ENCODE measurements at places on chromosomes 7 and 10.

DNA sequence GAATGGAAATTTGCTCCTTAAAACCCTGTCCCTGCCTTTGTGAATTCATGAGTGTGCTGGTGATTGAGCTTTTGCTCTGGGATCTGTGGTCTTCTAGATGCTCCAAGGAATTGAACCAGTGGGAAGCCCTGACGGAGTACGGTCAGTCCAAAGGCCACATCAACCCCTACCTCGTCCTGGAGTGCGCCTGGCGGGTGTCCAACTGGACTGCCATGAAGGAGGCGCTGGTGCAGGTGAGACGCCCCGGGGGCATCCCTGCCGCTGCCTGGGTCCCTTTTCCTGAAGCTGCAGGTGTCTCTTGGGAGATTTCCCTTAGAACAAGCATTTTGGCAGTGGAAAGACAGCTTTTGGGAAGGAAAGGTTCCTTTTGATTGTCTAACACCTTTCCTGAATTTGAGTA lies 100.3 kb downstream of the TRRAP start:
- no peak for DNase-seq

GRCh38 chr10:32139223-32140073 lies 83.2 kb upstream of the KIF5B start:
- DNase-seq: no peak

DNA sequence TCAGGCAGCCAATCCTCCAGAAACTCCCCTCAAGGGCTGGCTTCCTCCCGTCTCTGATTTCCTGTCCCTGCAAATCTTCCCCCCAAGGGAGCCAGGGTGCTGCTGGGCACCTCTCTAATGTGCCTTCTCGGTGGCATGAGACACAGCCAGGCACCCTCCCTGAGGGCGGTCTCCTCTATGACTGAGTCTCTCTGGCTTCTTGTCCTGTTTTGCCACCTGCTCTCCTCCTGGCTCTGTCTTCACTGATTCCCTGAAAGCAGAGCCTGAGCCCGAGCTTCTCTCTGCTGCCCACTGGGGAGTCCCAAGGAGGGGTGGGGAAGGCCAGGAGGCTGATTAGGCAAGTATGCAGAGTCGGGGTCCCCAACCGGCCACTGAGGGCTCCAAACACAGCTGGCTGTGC lies 60.4 kb upstream of the INSIG1 start:
- DNase-seq: no peak

DNA sequence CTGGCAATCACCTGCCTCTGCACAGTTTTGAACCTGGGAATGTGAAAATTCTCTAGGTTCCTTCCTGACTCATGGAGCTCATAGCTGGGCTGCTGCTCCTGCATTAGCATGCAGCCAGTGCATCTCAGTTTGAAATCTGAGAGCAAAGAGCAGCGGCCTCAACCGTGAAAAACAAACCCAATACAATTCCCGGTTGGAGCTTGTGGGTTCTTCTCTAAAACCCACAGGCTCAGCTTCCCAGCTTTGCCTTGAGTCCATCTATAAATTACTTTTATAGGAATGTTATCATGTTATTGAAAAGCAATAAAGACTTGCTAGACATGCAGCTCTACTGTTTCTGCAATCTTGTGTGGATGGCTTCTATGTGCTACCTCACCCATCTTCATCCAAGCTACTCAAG lies 191.7 kb downstream of the CXCL12 start:
- no peak for DNase-seq

- DNase-seq: no peak
Observed at GRCh38 chr10:131833013-131833412, 67.8 kb upstream of the PPP2R2D start.

- DNase-seq: no peak
Observed at GRCh38 chr7:30172451-30172850, 37.7 kb downstream of the MTURN start.

DNA sequence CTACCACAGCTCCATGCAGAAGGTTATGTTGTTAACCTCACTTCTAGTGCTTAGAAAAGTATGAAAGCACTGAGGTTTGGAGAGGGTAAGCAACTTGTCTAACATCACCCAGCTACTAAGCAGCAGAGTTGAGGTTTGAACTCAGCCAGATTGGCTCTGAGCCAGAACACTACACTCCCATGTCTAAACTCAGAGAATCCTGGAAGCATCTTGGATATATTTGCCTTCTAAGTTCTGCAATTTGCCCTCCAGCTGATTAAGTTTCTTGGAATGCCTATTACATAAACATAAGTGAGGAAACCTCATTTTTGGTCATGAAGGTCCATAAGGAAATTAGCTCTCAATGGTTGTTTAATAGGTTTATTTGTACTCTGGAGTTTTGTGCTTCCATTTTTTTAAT lies 78.1 kb upstream of the PHYHIPL start:
- DNase-seq: no peak

DNA sequence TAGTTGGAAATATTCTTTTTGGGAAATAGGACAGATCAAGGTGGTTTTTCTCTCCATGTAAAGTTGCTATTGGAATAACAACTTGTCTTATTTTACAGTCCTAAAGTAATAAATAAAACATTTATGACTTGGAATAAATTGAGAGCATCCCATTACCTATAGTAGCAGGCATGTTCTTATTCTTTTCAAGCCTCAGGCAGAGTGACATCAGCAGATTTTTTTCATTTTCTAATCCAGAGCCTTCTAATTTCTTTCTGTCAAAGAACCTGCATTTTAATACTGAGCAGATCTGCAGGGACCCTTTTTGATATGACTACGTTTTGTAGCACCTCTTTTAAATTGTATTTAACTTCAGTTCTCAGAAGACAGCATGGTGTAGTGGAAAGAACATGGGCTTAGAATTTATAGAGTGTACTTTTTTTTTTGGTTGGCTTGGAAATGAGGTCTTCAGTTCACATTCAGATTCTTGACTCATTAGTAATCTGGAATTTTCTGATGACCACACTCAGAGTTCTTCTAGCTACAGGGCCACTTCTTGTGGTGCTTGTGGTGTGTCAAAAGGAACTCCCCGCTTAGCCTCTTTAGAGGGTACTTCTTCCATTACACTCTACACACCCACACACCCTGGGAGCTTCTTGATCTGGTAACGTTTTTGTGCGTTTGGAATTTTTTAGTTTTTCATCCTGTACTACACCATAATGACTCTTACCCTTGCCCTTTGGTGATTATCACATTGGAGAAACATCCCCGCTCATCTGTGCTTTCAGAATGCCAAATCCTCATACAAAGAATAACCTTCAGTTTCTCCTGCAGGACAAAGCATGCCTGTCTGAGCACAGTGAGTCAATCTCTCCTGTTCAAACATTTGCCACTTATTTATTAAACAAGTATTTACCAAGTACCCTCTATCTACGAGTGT lies 34.6 kb downstream of the AGK start:
- DNase-seq: no peak

GRCh38 chr10:124436191-124436638 lies 13.6 kb downstream of the NKX1-2 start:
- no peak for DNase-seq

GRCh38 chr10:110609605-110610004 lies 34.5 kb upstream of the RBM20 start:
- peak; percentile 52 for DNase-seq

DNA sequence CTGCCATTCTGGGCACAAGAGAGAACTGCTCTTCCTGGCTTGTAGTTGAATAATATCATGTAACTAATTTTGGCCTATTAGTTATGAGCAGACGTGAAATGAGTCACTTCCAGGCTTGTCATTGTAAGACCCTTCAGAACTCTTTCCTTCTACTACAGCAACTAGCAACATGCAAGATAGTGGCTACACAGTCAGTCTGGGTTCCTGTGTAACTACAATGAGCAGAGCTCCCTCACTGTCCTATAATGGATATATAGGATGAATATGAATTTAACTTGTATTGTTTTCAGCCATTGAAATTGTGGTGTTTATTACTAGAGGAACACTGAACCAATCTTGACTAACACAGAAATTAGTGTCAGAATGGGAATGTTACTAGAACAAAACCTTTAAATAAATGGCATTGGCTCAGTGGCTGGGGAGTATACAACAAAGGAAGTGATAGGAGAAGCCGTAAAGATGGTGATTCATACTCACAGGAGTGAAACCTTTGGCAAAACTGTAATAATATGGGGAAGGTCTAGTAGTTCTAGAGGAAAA lies 2.9 kb upstream of the MTPN start:
- no peak for DNase-seq

GRCh38 chr7:107661865-107662379 lies 1.3 kb downstream of the SLC26A4 start:
- no peak for DNase-seq

- no peak for DNase-seq
Observed at GRCh38 chr7:99000904-99001465, 122.7 kb downstream of the TRRAP start.

DNA sequence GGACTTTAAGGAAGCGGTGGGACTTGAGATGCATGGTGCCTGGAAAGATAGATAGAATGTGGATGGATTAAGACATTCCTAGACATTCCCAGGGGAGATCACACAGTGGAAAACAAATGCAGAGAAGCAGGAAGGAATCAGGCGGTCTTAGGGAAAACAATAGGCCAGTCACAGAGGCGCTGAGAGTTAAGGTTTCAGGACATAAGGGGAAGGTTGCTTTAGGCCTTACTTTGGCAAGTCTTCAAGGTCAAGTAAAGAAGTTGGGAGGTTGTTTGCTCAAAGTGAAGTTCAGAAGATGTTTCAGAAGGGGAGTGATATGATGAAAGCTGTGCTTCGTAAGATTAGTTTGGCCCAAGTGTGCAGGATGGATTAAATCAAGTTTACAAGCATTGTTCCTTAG lies 109.4 kb downstream of the SUGCT start:
- DNase-seq: no peak

DNA sequence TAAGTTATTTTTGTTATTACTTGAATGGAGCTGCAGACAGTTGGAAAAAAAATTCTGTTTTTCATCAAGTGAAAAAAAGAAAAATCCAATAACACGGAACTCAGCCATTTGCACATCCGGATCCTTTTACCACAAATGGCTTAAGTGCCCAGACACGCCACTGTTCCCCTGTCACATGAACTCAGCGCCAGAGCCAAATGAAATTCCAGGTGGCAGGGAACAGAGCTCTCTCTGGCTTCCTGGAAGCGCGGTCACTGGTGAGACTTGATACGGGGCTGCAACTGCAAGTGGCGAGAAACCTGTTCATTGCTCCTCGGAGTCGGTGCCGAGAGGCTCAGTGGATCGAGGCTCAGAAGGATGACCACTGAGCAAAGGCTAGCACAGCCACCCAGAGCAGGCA lies 60.8 kb upstream of the NPTX2 start:
- peak; percentile 30 for DNase-seq

- no peak for DNase-seq
Observed at GRCh38 chr7:57344957-57345356, 105.0 kb upstream of the ZNF716 start.

DNA sequence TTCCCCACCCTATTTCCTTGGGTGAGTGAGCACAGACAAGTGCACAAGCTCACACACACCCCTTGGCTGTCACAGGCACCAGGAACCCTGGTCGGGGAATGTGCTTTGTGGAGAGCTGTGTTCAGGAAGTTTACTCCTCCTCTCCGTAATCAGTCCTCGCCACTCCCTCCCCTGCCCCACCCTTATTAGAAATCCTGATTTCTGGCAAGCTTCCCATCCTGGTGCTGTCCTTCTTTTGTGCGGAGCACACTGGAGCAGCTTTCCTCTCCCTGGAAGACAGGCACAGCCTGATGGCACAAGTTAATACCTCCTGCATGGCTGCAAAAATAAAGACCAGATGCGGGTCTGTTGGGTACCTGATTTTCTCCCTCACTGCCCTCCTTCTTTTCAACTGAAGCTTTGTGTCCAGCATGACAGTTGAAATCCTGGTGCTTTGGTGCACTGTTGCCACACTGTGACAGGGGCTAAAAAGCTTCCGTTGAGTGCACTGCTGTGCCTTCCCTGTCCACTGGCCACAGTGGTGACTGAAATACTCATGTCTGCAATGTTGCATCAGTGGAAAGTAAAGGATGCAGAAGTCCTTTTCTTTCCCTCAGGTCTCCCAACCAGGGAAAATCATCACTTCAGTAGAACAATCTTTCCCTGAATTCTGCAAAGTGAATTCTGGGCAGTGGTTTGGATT lies 55.0 kb downstream of the LRRC4 start:
- DNase-seq: no peak

GRCh38 chr10:91115618-91116390 lies 104.7 kb upstream of the PCGF5 start:
- DNase-seq: no peak

DNA sequence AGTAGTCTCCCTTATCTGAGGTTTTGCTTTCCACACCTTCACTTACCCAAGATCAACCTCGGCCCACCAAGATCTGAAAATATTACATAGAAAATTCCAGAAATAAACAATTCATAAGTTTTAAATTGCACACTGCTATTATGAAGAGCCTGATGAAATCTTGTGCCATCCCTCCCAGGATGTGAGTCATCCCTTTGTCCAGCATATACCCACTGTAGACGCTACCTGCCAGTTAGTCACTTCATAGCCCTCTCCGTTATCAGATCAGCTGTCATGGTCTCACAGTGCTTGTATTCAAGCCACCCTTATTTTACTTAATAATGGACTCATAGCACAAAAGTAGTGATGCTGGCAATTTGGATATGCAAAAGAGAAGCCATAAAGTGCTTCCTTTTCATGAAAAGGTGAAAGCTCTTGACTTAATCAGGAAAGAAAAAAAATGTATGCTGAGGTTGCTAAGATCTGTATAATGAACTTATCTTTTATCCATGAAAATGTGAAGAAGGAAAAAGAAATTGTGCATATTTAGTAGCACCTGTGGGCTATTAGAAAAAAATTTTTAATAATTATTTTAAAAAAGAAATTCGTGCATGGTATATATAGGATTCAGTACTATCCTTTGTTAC lies 9.8 kb upstream of the MRPS16 start:
- DNase-seq: no peak

- no peak for DNase-seq
Observed at GRCh38 chr7:102908676-102909075, 4.1 kb upstream of the LRRC17 start.

- no peak for DNase-seq
Observed at GRCh38 chr7:133859871-133860450, 267.2 kb upstream of the LRGUK start.

DNA sequence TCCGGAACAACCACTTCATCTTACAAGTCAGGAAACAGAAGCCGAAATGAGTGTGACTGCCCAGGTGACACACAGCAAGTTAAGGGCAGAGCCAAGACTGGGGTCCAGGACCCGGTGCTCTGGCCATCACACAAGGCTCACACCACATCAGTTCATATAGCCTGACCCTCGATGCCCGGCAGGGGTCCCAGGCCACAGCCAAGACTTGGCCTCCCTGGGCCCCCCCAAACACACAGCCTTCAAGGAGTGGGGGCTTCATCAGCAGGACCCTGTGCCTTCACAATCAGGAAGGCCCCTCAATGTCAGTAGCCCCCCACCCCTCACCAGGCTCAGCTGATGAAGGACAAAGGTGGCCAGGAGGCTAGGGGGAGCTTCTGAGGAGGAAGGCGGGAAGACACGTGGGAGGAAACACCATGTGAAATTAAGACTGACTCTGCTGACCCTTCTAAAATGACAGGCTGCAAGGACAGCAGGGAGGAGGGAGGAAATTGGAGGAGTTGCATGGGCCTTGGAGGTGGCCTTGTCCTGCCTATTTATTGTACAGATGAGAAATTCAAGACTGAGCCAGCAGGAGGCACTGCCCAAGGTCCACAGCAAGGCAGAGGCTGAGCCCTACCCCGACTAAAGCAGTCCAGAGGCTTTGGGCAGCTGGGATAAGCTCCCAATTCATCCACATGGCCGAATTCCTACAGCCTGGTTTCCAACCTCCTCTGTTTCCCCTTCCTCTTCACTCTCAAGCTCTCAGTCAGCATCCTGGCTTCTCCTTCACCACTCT lies 216.1 kb upstream of the ZMIZ1 start:
- DNase-seq: no peak
